ENCODE measurements at places on chromosomes 2 and 18.

- DNase-seq: no peak
These were observed 744 bp downstream of the POU3F3 start for GRCh38 chr2:104854498-104855220.

DNA sequence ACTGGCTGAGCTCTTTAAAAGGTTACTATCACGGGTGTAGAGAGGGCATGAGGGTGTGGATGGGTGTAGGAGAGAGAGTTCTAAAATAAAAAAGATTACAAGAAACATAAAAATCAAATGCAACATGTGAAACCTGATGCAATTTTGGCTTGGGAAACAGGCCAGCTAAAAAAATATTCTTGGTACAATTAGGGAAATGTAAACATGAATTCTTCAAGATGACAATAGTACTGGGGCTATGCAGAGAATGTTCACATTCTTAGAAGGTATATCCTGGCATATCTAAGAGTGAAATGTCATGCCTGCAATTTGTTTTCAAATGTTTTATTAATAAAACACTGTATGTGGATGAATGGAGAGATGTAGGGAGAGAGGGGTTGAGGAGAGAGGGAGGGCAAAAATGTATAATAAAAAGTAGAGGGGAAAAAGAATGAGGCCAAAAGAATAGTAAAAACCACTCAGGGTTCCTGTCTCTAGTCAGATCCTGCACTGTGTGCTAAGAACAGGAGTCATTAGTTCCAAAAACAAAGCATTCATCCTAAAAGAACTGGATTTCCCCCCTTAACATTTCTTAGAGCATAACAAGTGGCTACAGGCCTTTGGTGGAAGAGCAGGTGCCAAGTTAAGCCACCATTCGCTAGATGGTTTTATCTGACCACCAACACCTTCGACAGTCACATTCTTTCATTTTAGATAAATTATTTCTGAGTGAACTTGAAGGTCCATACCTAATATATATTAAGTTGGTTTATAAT is 77.3 kb downstream of the LPIN2 start:
- DNase-seq: no peak

GRCh38 chr2:54675738-54676137 is 47.7 kb upstream of the EML6 start:
- DNase-seq: no peak

GRCh38 chr2:208867374-208867773 is 460.8 kb downstream of the PTH2R start:
- no peak for DNase-seq

DNA sequence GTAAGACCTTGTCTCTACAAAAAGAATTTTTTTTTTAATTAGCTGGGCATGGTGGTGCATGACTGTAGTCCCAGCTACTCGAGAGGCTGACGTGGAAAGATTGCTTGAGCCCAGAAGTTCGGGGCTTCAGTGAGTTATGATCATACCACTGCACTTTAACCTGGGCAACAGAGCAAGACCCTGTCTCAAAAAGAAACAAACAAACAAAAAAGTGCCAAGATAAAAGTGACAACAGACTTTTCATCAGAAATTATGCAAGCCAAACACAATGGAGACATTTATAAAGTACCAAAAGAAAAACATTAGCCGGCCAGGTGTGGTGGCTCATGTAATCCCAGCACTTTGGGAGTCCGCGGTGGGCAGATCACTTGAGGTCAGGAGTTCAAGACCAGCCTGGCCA is 26.7 kb downstream of the HADHA start:
- no peak for DNase-seq

- DNase-seq: no peak
These were observed 36.8 kb upstream of the APCDD1 start for GRCh38 chr18:10417664-10418063.

GRCh38 chr2:39567507-39567906 is 98.2 kb upstream of the TMEM178A start:
- no peak for DNase-seq

GRCh38 chr2:53519918-53520841 is 247.4 kb upstream of the CHAC2 start:
- DNase-seq: no peak

DNA sequence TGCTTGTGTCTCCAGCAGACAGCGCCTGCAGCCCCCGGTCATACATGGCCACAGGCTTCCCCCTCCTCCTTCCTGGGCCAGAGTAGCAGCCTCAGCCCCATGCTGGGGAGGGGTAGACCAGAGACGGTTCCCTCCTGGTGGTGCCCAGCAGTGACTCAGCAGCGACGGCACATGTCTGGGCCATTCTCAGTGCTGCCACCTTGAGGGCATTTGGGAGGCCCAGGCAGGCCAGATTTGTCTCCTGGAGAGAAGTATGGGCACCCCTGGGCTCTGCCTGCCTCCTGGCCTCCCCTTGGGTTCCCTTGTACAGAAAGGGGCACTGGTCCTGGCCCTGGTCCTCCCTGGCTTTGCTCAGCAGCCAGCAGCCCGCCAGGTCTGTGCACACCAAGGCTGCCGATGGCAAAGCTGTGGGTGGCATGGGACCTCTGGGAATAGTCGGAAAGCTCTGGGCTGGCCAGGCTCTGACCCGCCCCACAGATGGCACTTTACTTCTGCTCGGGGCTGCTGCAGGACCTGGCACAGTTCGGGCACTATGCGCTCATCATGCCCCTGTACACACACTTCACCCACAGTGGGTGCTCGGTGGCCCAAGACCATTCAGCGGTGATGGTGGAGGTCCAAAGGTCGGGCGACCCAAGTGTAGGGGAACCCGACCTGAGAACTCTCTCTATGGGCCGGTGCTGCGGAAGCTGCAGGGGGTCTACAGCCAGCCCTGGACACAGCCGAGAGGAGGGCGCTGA is 11.4 kb upstream of the ALPI start:
- DNase-seq: peak; percentile 74

- no peak for DNase-seq
These were observed 122.6 kb upstream of the OTX1 start for GRCh38 chr2:62928015-62928414.

- DNase-seq: no peak
These were observed 36.9 kb downstream of the KLF7 start for GRCh38 chr2:207128867-207129266.

DNA sequence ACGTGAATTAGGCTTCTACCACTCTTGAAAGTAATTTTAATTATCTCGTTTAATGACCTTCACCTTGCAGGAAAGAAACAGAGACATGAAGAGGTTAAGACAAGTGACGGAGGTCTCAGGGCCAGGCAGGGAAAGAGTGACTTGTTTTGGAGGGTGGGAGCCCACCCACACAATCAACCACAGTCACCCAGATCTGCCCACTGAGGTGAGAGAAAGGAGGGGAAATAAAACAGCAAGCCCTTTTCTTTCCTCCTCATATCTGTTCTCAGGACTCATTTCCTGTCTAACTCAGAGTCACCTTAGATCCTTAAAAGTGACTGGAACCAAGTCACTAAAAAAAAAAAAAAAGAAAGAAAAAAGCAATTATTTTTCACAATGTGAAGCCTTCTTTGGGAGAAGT is 26.8 kb downstream of the ATP8B1 start:
- no peak for DNase-seq

DNA sequence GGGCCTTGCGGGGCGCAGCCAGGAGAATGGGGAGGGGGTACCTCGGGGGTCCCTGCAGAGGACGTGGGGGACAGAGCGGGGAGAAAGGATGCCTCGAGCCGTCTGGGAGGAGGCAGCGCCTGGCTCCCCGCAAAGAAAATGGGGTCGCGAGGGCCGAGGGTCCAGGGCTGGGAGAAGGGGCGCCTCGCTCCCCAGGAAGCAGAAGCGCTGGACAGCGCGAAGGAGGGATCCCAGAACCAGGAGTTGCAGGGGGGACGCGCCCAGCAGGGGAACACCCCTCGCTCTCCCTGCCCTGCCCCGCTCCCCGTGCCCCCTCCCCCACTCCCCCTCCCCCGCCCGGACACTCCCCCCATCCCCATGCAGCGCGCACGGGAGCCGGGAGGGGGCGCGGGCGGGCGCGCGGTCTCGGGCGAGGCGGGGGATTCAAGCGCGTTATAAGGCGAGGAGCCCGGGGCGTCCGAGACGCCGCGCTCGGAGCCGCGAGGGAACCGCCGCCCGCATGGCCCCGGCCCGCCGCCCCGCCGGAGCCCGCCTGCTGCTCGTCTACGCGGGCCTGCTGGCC is at the start of gene ERFE:
Gene ERFE (plus strand): TSS at position 462 of the 562 bp plus-strand sequence. CDS start 38 bp downstream, at position 500.
- DNase-seq: no peak

DNA sequence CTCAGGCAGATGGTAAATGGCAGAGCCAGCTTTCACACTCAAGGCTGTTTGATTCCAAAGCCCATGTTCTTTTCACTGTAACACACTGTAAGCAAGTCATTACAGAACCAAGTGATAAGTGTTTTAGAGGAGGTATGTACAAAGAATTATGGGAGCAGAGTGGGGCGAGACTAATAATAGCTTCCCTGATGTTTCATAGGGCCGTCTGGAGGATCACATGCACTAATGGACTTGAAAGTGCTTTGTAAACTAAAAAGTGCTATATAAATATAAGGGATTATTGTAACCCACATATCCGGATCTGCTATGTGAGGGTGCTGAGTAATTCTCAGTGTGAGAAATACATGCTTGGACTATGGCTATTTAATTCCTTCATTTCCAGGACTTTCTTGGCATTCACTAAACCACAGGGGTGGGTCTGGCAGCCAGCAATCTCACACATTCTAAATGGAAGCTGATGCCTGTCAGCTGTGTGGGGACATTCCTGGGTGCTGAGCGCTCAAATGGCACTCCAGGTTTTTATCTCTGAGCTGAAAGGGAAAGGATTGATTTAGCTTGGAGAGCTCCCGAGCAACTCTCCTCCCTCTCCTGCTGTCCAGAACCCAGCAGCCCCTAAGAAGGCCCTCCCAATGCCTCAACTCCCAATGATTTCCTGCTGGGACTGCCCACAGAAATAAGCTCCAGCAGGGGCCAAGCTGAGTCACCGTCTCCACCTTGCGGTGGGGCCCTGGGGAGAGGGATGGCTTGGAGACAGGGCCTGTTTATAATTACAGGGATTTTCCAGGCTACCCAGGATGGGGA is 222.8 kb downstream of the SOX11 start:
- DNase-seq: no peak

DNA sequence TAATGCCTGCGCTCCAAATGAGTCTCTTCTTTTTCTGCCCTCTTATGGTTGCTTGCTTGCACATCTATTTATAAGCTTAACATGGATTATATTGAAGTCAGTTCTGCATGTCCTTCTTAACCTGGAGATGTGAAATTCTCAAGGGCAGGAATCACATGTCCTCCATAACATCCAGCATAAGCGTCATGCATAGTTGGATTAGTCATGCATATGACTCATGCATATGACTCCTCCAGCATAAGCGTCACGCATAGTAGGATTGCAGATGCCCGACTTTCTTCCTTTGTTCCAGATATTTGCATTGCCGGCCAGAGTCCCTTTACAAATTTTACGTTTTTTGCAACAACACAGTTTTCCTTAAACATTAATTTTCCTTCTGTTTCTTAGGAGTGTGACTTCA is 308.6 kb downstream of the TGIF1 start:
- DNase-seq: no peak

DNA sequence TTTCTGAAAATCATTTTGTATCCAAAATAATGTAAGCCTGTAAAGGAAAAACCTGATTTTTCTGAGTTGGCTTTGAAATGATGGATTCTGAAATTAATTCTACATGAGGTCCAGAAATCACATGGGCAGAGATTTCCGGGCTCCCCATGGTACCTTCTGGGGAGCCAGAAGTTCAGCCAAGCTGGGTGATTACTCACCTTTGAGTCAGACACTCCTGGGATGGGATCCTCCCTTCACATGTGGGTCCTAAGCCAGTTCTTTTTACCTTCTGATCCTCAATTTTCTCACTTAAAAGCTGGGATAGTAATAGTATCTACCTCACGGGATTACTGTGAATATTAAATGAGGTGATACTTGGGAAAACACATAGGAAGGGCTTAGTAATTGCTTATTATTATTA is 179.8 kb upstream of the EPAS1 start:
- DNase-seq: no peak

Measured in CD4-positive, CD25-positive, alpha-beta regulatory T cell (primary cell).